ENCODE measurements at places on chromosomes 1 and 21.

DNA sequence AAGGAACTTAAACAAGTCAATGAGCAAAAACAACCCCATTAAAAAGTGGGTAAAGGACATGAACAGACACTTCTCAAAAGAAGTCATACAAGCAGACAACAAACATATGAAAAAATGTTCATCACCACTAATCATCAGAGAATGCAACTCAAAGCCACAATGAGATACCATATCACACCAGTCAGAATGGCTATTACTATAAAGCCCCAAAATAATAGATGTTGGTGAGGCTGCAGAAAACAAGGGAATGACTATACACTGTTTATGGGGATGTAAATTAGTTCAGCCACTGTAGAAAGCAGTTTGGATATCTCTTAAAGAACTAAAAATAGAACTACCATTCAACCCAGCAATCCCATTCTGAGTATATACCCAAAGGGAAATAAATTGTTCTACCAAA, 51.2 kb downstream of the MRPL39 start:
- no peak for DNase-seq

DNA sequence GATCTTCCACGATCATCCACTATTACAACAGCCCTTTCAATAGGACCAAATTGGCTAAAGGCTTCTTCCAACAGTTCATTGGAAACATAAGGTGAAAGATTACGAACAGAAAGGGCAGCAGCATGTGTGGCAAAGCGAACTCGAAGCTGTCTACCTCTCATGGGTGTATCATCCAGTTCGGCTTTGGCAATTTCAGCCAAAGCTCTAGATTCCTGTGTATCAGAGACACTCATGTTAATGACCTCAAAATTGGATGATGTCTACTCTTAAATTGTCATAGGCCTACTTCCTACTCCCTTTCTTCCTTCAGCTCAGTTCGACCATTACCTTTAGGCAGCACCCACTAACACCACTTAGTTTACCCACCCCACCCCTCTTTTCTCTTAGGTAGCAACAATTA, 2.2 kb downstream of the SFPQ start:
- no peak for DNase-seq

DNA sequence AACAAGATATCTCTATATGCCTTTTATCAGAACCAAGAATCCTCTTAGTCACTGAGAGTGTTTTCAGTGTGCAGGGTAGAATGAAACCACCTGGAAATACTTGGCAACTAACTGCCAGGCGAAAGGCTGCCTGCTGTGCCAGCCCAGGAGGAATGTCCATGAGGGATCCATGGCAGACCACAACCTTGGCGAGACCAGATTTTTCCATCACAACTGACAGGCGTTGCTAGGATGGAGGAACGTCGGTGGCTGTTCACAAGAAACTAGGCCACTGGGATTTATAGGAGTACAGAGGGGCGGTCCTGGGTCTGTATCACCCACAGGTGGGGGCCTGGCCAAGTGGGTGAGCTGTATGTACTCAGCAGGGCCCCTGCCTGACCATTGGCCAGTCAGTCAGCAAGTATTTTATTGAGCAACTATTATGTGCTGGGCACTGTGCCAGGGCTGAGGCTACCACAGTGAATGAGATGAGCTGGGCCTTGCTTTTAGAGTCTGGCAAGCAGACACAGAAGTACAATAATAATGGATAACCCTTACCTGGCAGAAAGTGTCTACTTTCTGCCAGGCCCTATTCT, 199.4 kb downstream of the FOXD2 start:
- DNase-seq, result no peak

- DNase-seq, result no peak
These were observed 14.9 kb downstream of the TMEM35B start for GRCh38 chr1:34970220-34970735.

GRCh38 chr1:221751226-221751887, 9.5 kb upstream of the DUSP10 start:
- no peak for DNase-seq

Measured in NCI-H526 treated with DMSO at 0.1 percent for 48 hours (cell line).